ENCODE measurements at places on chromosomes 13 and 19.

GRCh38 chr19:17327654-17328516 lies 6.8 kb downstream of the ANO8 start:
- no peak for DNase-seq

DNA sequence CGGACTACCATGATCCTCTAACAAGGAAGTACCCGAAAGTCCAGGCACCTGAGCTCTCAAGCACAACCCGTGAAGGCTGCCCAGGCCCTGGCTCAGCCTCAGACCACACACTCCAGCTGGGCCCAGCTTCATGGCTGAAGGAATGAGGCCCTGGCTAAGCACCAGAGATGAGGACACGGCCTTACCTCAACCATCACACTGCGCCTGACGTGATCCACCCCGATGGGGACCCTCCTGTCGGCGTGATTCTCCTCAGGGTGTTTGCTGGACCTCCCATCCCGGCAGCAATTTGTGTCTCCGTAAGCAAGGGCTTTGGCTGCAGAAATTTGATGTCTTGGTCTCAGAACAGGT lies 56.5 kb downstream of the F2RL3 start:
- no peak for DNase-seq

GRCh38 chr13:84439108-84439507 lies 556.8 kb upstream of the SLITRK1 start:
- DNase-seq: no peak

- no peak for DNase-seq
These were observed 6.6 kb upstream of the SIGLEC12 start for GRCh38 chr19:51508059-51508733.

DNA sequence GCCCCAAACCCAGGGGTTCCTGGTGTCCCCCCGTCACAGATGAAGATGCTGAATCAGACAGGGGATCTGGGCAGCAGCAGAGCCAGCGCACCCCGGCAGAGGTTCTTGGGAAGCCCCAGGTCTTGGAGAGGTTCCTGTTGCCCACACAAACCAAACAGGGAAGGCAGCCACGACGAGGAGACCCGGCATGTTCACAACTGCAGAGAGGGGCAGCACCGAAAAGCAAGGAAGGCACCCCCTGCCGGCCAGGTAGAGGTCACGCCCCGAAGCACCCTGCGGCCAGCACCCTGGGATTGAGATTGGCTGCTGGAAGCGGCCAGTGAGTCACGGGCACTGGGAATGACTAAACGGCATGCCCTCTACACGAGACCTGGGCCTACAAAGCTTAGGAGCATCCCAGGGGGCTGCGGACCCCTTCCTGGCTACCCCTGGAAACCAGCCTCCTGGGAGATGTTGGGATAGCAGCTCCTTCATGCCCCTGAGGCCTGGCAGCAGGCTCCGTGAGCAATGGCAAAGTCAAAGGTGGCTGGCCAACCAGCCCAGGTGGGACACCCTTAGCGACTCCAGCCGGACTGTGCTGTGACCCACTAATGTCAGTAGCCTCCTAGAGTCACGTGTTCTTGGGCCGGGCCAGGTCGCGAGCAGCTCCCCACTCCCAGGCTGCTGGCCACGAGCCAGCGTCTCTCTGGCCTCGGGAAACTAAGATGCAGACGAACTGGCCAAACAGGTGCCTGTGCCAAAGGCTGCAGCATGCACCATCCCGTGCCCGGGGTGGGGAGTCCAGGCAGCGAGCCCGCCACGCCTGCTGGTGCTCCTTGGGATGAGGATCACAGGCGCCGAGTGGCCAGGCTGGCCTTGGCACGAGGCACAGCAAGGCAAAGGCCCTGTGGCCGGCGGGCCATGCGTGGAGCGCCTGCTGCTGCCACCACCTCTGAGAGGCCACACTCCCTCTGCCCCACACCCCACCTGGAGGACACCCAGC lies 43.2 kb downstream of the MLLT1 start:
- DNase-seq: no peak

- DNase-seq: no peak
These were observed 154.5 kb upstream of the SOX1 start for GRCh38 chr13:111912453-111912866.

DNA sequence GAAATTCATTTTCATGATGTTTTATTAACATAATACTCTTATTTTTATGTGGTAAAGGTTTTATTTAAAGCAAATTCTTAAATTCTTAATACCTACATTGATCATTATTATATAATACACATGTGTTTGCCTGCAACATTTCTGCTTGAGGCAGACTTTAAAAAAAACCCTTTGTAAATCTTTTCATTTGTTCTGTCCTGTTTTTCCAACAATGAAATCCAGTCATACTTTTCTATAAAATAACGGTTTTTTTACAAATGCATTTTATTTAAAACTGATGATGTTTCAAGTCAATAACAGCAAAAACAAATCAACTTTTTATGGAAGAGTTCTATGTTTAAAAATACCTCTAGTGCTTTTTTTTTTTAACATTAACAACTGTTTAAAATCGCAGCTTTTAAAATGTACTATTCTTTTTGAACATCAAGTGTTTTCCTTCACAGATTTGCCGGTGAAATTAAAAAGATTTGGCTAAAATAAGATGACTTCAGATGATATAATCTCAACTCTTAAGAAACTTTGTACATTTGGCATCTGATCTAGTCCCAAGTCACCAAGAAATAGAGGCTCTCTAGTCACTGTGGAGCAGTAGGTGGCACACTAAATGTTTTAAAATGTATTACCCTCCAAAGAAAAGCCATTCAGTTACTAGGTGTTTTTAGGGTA lies 5.1 kb downstream of the POU4F1 start:
- no peak for DNase-seq

- no peak for DNase-seq
These were observed 7.1 kb downstream of the MIDN start for GRCh38 chr19:1255186-1256161.

- no peak for DNase-seq
These were observed 1.0 kb downstream of the EPOR start for GRCh38 chr19:11382898-11383705.

- DNase-seq: no peak
These were observed 135.8 kb upstream of the KLF12 start for GRCh38 chr13:74270018-74270417.

- no peak for DNase-seq
These were observed 26.7 kb downstream of the ZNF850 start for GRCh38 chr19:36745870-36746269.

- no peak for DNase-seq
These were observed 2.2 kb downstream of the KCNC3 start for GRCh38 chr19:50327013-50327412.

DNA sequence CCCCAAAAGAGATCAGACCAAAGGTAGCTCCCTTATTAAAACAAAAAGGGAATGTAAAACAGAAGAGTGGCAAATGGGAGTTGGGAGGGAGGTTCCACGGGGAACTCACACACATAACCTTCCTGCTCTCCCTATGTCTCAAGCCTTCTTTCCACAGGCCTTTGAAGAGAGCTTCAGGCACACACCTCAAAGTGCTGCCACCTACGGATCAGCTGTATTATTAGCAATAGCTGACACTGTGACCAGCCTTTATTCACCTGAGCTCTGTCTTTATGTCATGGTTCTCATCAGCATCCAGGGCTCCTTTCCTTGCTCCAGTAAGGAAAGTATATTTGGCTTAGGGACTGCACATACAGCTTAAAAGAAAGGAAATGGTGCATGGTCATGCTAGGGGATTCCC lies 11.3 kb downstream of the ZNF571 start:
- no peak for DNase-seq

DNA sequence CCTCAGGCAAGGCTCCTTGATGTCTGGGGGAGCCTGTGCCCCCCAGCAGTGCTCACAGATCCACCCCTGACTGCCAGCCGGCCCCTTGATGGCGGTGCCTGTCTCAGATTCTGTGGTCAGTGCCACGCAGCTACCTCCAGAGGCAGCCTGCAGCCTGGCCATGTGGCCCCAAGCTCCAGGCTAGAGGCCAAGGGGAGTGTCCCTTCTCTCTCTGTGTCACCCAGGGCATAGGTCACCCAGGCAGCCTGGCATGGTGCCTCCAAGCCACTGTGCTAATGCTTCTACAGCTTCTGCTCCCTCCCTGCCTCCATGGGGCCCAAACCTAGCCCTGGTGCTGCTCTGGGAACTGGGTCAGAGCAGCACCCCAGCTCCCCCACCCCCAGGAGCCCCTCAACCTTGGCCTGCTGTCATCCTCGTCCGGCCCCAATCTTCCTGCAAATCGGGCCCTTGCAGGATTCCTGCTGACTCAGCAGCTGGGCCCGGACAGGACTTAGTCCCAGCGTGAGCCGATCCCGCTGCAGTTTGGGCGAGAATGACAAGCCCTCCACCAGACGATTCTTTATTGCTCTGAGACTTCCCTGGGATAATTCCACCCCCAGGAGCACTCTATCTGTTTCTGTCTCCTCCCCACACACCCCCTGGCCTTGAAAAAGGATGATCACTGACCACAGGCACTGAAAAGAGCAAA lies 2.8 kb upstream of the ARL11 start:
- DNase-seq: no peak

DNA sequence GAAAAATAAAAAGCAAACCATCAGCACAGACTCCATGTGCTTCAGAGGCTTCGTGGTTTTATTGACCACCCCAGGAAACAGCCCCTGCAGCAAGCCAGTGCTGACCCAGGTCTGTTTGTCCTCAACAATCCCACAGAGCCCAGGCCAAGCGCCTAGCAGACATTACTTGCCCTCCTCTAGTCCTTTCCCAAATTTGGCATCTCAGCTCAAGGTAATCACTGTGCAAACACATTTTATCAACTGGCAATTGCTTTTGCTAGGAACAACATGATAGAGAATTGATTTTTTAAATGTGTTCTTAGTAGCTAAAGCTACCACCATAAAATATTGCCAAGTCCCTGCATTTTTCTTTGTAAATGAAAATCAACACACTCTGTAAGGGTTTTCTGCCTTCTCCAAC lies 121.8 kb downstream of the STOML3 start:
- DNase-seq: peak; percentile 5

GRCh38 chr19:12793290-12794195 lies 2.3 kb downstream of the JUNB start:
- DNase-seq: peak; percentile 87

- DNase-seq: no peak
These were observed 1.2 kb downstream of the YJEFN3 start for GRCh38 chr19:19529783-19530422.

DNA sequence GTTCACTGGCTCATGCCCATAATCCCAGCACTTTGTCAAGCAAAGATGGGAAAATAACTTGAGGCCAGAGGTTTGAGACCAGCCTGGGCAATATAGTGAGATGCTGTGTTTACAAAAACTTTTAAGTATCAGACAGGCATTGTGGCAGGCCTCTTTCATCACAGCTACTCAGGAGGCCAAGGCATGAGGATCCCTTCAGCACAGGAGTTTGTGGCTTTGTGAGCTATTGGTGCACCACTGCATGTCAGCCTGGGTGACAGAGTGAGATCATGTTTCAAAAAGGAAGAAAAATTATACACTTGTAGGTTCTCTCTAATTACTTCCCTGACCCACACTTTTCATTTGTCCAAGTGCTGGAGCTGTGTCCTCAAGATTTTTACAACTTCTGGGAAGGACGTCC lies 11.5 kb upstream of the LGALS14 start:
- DNase-seq: no peak

DNA sequence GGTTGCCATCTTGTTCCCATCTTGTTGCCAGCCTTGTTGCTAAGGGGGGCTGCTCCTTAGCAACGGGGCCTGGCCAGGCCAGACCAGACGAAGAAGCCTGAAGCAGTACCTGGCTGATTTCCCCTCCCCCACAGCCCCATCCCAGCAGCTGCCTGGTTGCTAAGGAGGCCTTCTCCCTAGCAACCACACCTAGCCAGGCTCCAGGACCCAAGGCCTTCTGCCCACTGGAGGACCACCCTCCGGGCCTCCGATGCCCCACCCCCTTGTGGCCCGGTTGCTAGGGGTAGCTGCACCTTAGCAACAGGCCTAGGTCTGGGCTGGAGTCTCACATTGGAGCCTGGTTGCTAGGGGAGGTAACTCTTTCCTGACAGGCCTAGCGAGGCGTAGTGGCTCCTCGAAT lies 3.9 kb downstream of the PRRG2 start:
- DNase-seq: peak; percentile 5

DNA sequence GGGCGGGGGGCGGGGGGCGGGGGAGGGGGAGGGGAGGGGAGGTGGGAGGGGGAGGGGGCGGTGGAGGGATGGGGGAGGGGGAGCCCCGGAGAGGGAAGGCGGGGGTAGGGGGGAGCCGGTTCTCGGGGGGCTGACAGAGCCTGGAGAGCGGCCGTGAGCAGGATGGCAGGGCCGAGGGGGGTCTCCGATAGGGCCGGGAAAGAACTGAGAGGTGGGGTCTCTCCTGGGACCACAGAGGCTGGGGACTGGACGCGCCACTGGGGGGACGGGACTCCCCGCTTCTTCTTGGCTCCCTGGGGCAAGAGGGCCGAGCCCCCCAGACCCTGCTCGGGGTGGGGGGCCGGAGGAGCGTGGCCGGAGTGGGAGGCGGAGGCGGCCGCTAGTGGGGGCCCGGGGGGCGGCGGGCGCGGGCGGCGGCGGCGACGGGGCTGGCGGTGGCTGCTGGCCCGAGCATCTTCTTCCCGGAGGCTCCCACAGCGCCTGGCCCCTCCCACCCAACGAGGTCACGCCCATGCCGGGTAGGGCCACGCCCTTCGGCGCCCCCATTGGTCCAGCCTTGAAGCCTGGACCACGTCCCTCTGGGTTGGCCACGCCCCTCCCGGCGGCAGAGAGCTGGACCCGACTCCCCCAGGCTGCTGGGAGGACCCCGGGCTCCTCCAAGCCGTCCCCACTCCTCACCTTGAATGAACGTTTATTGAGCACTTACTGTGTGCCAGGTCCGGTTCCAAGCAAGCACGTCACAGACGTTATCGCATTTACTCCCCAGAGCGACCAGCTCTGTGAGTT lies at the start of gene NOVA2:
TSS of gene NOVA2 (minus strand) at position 313 of the 786 bp plus-strand sequence. CDS start 514 bp downstream, outside the sequence.
- DNase-seq: peak; percentile 56

GRCh38 chr13:34430294-34430693 lies 511.8 kb upstream of the NBEA start:
- no peak for DNase-seq

GRCh38 chr19:46917002-46917401 lies 56.2 kb downstream of the ARHGAP35 start:
- no peak for DNase-seq

GRCh38 chr19:7368456-7368855 lies 19.7 kb downstream of the ARHGEF18 start:
- no peak for DNase-seq

DNA sequence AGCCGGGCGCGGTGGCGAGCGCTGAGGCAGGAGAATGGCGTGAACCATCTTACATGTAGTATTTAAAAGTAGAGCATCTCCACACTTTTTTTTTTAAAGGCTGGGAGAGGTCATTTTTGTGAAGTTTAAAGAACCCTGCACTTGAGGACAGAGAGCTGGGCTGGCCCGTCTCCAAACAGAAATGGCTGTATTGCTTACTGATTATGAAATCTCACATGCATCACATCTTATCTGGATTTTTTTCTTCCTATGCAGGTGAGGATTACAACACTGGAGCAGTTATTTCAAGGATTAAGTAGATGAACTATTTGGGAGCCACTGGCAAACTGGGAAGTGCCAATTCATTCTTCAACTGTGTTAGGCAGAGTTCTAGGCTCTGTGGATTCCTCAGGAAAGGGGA lies 59.5 kb downstream of the TEX26 start:
- no peak for DNase-seq

All from NCI-H1092 (cell line).